ENCODE measurements at places on chromosomes 7 and 10.

DNA sequence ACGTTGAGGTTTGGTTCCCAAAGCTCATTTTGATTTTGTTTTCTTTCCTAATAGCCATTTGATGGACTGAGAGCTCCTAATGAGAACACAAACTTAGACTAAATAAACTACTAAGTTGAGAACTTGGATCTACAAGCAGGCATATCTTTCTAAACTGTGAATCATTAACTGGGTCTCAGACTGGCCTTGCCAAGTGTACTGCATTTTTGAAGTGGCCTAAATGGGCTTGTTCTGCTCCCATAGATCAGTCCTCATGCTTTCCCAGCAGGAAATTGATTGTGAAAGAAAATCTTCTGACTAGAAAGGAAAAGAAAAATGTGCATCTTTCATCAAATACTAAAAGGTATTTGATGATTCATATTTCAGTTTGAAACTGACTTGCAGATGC is 46.7 kb upstream of the RBM33 start:
- no peak for DNase-seq

- DNase-seq: no peak
These were observed 21.5 kb downstream of the SH3PXD2A start for GRCh38 chr10:103833731-103834365.

GRCh38 chr10:103479135-103479534 is at the start of gene CALHM3:
CALHM3 (minus strand) TSS chr10:103479240; CDS start chr10:103479032, 208 bp downstream.
- DNase-seq: no peak

DNA sequence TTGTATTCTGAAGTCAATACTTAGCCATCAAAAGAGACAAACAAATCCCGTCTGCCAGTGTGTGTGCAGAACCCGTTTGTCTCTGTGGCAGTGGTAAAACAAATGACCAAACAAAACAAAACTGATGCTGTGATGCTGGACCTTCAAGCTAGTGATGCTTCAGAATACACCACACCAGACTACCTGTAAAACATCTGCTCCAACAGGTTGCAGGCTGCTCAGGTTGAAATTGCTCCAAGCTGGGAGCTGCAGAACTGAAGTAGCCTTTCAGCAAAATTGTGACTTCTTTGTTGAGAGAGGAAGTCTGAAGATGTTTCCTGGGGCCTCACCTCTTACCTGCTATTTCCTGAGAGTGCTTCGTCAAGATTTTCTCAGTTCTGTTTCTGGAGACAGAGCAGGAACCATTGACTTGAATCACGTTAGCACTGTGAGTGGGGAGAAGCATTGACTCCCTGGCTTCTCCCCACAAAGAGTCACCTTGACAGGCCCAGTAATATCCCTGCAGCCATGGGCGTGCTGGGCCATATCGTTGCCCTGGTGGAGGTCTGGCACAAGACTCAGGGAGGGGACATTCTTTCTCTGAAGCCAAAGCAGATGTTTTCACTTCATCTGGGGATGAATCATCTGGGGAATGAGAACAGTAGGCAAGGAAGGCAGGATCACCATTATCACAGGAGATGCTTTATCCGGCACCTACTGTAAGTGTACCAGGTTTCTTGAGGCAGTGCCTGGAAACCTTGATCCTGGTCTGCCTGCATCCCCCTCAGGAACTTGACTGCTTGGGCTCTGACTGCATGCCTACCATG is 80.2 kb downstream of the RBM20 start:
- no peak for DNase-seq

DNA sequence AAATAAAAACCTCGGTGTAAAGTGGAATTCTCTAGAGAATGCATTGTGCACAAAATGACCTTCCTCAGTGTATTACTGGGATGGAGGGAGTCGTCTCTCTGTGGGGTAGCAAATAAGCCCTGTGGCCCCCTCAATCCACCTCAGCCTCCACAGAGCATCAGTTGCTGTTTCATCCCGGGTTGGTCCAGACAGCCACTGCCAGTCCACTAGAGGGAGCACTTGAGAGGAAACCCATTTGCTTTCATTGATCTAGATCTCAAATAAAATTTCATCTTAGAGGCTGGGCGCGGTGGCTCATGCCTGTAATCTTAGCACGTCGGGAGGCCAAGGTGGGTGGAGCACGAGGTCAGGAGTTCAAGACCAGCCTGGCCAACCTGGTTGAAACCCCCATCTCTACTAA is 1128.7 kb downstream of the CNTNAP2 start:
- no peak for DNase-seq

DNA sequence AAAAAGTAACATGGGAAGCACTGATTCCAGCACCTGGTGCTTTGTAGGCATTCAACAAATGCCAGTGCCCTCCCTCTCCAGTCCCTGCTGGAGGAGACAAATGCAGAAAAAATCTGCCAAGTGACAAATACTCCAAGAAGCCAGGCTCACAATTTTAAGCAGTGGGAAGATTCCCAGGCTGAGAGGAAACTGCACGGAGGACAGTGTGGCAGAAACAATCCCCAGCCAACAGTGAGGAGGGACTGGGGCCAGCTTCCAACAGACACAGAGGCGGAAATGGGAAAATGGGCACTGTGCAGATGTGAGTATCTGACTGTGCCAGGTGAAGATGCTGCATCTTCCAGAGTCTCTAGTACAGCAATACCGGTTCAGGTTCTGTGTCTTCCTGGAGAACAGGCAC is 106.3 kb downstream of the SLIT1 start:
- no peak for DNase-seq

DNA sequence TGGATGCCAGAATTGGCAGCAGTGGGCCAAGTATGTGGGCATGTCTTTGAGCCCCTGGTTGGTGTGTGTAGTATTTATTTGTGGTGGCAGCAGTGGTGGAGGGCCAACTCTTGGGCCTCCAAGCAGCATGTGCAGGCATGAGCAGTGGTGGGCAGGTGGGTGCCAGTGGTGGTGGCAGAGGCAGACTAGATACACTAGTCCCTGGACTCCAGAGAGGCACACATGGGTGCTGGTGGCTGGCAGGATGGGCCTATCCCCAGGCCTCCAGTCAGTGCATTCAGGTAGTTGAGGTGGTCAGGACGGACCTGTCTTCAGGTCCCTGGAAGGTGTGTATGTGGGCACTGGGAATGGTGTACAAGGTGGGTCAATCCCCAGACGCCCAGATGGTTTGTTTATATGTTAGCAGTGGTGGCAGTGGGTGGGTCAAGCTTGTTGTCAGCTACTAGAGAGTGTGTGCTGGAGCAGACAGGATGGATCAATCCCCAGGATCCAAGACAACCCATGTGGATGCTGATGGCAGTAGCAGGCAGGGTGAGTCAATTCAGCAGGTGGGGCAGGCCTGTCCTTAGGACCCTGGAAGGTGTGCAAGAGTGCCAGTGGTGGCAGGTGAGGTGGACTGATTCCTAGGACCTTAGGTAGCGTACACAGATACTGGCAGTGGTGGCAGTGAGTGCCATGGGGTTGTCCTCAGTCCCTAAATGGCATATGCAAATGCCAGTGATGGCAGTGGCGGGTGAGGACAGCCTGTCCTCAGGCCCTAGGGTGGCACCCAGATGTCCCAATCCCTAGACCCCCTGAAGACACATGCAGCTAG is 294.3 kb downstream of the RPS24 start:
- DNase-seq: no peak

GRCh38 chr10:130960531-130960930 is 351.0 kb downstream of the TCERG1L start:
- no peak for DNase-seq

GRCh38 chr7:108503112-108504026 is 22.6 kb downstream of the PNPLA8 start:
- no peak for DNase-seq

GRCh38 chr10:74991435-74991834 is 120.0 kb upstream of the SAMD8 start:
- DNase-seq: no peak

DNA sequence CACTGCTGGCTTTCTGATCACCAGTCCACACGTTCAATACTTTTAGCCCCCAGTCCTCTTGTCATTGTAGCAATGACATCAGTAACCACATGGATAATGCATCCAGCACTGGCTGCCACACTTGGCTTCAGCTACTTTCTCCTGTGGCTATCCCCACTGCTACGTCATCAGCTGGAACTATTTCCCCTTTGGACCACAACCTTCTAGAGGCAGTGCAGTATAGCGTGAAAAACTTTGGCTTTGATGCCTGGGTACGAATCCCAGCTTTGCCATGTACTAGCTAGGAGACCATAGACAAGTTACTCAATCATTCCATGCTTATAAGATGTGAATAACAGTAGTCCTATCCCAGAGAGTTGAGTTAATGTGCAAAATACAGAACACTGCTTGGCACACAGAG is 63.2 kb downstream of the CCDC3 start:
- no peak for DNase-seq

- DNase-seq: no peak
These were observed 569.4 kb downstream of the SUGCT start for GRCh38 chr7:40704172-40704571.

DNA sequence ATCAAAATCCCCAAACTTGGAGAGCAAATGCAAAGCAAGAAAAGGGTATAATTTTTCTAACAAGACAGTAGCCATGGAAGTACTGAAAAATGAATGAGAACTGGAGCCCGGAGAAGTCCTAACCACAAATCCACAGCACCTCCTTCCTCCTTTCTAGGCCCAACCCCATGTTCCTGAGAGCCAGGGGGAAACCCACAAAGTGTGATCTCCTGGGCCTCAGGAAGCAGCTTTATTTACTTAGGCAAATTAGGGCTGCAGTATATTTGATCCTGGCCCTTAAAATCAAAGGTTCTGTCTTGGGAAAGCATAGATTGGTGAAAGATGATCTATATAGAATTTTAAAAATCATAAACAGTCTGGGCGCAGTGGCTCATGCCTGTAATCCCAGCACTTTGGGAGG is 103.0 kb downstream of the DOCK4 start:
- no peak for DNase-seq

GRCh38 chr7:13882051-13882450 is 107.4 kb downstream of the ETV1 start:
- DNase-seq: no peak

DNA sequence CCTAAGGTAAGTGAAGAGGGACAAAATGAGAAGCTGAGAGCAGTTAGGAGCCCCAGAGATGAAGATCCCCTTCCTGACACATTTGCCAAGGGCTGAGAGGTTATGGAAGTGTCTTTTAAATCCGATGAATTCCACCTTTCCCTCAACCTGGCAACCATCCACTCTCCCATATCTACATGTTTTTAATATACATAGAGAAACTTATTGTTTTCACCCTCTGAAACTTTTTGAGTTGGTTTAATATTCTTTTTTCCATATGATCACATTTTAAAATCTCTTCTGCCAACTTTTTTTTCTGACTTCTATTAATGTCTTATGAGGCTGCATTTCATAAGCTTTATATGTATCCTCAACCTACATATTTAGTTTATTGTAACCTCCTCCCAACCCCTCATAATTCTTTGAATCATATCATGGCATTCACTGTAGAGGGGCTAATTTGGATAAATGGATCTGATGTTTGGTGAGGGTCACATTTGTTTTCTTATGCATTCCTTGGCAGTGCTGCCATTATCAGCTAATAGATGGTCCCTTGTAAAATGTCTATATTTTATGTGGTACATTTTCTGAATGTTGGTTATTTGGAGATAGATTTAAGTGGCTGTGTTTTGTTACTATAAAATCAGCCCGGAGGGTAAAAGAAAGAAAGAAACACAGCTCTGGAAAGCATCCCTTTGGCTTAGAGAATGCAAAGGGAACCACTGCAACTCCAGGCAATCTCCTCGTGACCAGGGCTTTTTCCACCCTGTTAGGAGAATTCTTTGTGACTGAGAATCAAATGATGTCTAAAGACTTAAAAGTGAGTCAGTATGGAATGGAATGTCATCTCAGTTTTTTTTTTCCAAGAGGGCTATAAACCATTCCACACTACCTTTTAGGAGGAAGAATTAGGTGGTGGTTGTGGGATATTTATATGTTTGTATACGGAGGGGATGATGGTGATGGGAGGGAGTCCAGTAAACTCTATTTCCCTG is 334.4 kb downstream of the SUGCT start:
- DNase-seq: no peak

GRCh38 chr10:24344695-24345463 is 135.9 kb downstream of the KIAA1217 start:
- no peak for DNase-seq

- no peak for DNase-seq
These were observed 23.4 kb downstream of the LOXL4 start for GRCh38 chr10:98244586-98244985.

DNA sequence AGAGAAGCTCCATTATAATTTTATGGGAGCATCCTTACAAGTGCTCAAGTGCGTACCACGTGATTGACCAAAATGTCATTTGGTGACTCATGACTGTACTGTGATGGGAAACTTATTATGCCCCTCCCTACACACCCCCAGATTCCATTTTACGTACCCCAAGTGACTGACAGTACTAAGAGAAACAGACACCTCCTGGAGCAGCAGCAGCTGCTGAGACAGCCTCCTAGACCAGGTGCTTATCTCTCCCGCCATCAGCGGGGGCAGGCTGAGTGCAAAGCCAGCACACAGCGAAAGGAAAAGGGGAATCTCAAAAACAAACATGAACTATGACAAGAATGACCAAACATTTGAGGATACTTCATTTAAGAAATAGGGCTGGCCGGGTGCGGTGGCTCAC is 4.2 kb upstream of the ADAM12 start:
- no peak for DNase-seq

GRCh38 chr7:95389516-95389915 is 6.7 kb downstream of the PON3 start:
- no peak for DNase-seq

DNA sequence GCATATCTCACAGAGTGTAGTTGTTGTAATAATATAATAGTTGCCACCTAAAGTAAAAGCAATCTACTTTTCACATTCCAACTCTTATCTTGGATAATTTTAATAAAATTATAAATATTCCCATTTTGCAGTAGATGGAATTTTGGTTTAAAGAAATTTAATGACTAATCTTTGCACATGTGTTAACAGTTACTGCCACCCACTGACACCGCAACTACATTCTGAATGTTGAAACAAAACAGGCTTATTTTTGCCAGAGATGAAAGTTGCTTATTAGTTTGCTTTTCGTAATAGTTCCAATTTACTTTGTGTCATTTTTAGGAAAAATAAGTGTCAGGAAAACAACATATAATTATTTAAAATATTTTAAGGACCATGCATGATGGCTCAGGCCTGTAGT is 557.5 kb upstream of the PCDH15 start:
- no peak for DNase-seq

DNA sequence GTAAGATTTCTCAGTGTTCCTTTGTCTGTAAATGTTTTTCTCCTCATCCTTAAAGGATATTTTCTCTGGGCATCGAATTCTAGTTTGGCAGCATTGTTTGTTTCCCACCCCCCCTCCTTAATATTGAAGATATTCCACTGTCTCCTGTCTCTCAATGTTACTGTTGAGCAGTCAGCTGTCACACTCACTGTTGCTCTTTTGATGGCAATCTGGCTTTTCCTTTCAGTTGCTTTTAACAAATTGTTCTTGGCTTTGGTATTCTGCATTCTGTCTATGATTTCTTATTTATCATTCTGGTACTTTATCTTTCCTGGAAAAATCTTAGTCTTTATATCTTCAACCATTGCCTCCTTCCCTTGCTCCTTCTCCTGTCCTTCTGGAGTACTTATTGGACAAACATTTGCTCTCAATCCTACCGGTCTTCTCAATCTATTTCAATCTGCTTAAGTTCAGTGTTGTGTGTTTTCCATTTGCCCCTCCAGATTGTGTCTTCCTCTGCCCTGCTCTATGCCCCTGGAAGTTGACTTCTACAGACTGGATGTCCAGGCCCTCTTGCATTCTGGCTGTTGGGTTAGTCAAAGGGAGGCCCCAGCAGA is 9.3 kb upstream of the GTPBP4 start:
- no peak for DNase-seq

- no peak for DNase-seq
These were observed 70.9 kb downstream of the SYPL1 start for GRCh38 chr7:106041140-106041717.

GRCh38 chr10:112986544-112987190 is 36.6 kb downstream of the TCF7L2 start:
- DNase-seq: no peak

- no peak for DNase-seq
These were observed 70.0 kb downstream of the CRTAC1 start for GRCh38 chr10:97960269-97961056.

All from esophagus squamous epithelium (tissue), 5 donors.